ENCODE measurements at places on chromosomes 5 and 9.
A peak's percentile ranks its signal among the peaks of the same experiment; 100 is the strongest.

DNA sequence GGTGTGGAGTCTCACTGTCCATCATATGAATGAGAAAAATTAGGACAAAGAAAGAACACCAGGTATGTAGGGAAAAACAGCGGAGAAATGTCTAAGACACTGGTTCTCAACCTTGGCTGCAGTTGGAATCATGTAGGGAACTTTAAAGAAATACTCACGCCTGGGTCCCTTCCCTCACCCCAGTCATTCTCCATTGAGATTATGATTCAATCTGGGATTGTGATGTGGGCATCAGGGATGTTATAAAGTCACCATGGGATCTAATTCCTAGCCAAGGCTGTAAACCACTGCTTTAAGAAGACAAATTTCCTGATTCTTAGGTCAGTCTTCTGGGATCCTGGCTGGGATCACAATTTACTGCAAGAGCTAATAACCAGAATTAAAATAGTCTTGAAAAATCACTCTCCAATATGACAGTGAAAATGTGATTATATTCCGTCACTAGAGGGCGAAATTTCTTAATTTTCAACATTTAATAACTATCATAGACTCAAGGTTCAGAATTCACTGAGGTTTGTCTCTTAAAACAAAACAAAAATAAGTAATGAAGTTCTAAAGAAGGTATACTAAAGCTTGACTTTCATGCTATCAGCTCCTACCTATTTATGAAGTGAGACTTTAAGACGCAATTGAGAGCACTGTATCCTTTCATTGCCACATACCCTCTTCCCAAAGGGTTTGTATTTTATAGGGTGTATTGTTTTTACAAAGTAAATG lies 60.5 kb downstream of the GLDC start:
- DNase-seq, result peak; percentile 40

DNA sequence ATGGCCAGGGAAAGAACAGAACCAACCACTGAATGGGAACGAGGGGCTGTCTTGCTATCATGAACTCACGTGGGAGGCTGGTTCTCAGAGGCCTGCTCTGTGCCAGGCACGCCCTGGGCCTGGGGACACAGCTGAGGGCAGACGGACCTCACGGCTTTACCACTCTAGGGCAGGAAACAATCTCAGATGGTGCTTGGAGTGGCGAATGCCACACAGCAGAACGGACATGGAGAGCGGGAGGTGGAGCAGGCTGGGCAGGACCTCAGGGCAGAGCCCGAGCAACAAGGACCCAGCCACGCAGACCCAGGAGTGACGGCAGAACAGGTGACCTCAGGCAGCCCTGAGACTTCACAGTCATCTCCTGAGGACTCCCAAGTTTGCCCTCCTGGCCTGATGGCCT lies 8.7 kb downstream of the TOR1A start:
- DNase-seq, result no peak

DNA sequence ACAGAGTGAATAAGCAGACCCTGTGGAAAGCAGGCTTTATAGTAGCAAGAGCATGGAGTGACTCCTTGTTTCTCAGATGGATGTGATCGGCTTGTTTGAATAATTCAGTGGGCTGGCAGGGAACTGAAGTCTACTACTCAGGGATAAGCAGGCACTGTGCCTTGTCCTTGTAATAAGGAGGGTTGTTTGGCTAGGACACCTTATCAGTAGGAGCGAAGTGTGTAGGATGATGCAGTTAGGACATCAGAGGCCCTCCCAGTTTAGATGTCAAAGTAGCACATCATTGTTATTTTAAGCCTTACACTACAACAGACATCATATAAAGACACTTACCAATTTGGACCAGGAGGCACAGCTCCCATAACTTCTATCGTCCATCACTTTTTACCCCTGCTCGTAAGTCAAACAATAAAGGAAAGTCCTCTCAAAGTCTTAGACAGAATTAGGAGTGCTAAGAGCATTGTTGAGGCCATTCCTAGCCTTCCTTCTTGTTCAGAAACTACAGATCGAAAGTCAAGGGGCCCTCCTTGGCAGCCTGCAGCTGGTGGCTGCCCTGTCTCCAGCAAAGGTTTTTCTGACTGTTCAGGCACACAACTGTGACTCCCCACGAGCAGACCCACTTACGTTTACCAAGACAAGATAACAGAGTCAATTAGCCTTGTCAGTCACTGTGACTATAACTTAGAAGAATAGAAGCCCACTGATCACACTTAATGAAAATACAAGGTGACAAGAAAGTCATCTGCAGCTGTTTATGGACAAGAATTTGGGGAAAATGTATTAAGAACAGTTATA lies 218.6 kb downstream of the SNX18 start:
- DNase-seq, result no peak

- no peak for DNase-seq
These were observed 162.1 kb downstream of the TENT4A start for GRCh38 chr5:6875376-6875775.

GRCh38 chr9:91833878-91834255 lies 116.2 kb downstream of the ROR2 start:
- no peak for DNase-seq

- no peak for DNase-seq
These were observed 77.3 kb upstream of the TBCA start for GRCh38 chr5:77853353-77853907.

DNA sequence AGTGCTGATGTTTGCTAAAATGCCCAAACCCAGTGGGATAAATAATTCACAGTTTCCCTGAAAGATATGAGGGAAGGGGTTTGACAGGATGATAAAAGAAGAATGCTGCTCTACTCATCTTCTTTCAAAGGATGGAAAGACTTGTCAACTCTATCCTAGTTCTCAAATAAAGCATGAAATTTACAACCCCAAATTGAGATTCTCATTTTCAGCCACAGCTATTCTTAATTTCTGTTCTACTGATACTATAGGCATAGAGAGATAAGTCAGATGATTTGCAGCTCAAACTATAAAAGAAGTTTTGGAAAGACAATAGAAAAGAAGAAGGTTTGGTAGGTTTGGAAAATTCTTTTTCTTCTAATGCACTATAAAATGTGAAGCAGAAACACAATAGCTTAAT lies 542.6 kb downstream of the CSNK1G3 start:
- DNase-seq, result no peak

- DNase-seq, result no peak
These were observed 6.0 kb downstream of the CDX1 start for GRCh38 chr5:150172556-150172955.

DNA sequence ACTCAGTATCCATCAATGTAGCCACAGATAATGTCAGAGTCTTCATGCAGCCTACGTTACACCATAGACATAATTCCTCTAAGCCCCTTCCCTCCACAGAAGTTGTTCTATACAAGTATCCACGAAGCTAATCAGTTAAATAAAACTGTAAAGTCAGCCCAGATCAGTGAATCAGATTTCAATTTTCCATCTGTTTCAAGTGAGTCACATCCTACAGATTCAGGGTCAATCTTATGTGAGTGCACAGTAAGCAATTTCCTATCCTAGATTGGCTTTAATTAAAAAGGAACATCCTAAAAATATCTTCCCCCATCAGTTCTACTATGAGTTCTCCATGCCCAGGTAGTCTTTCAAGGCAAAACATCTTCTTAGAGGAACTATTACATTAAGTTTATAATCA lies 402.5 kb downstream of the EFNA5 start:
- DNase-seq, result peak; percentile 27

GRCh38 chr5:169521366-169521983 lies 62.1 kb upstream of the SPDL1 start:
- no peak for DNase-seq

DNA sequence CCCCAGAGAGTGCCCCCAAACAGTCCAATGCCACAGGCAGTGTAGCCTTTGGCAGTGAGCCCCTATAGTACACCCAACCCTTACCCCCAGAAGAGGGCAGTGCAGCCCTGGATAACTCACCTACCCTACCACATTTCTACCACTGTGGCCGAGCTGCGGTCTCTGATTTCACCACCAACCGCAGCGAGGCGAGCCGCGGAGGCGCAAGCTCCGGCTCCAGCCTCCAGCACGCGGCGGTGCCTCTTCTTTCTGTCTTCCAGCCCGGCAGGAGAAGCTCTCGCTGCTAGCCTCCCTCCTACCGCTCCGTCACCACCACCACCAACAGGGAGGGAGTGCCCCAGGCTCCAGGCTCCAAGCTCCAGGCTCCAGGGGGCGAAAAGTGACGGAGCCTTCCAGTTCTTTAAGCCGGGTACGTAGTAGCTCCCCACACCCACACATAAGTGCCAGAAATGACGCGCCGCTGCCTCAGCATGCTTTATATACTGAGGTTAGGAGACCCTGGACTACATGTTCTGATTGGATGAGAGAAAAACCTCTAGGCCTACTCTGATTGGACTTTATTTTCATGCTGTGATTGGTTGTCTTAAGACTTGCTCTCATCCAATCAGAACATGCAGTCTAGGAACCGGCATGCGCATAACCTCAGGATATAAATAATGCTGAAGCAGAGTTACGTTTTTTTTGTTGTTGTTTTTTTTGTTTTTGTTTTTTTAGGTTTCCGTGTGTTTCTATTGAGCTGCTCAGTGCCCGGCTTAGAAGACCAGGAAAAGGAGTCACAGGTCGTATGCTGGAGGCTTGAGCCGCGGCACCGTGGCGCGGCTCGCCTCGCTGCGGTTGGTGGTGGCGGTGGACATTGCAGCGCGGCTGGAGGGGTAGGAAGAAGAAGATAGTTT lies at the start of gene PCAT7:
PCAT7 (plus strand) TSS at position 645 of the 893 bp plus-strand sequence.
- no peak for DNase-seq

DNA sequence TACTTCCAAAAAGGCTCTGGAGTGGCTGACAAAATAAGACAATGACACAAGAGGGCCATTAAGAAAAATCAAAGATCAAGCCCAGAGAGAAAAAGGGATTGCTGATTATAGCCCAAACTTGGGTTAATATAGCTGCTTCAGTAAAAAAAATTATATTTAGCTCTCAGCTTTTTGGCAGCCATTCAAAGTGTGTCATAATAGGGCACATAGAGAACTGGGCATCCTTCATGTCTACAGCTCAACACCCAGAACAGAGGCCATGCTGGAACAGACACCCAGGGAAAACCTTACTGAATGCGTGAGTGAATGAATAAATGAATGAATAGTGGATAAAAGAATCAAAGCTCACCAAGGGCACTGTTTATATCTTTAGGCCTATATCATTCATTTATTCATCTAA lies 110.1 kb downstream of the SLIT3 start:
- no peak for DNase-seq

DNA sequence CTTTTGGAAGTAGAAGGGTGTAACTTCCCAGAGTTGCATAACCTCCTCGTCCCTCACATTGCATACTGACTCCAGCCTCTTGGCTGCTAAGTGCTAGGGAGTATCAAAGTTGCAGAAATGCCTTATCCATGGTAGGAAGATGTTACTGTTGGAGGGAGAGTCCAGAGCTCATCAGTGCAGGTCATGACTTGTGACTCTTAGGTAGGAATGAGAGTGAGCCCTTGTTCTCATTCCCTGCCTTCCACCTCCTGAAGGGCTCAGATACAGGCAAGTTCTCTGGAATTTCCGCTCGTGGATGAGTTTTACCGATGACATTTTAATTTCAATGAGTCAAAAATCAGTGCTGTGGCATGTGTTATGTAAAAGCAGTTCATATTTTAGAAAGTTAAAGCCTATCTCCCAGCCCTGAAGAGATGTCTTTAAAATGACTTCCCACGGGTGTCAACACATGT lies 17.0 kb downstream of the IRX1 start:
- no peak for DNase-seq

GRCh38 chr9:120865176-120865575 lies 11.8 kb downstream of the PHF19 start:
- no peak for DNase-seq

- no peak for DNase-seq
These were observed 41.5 kb upstream of the ANKH start for GRCh38 chr5:14913096-14913495.

GRCh38 chr5:172712610-172713009 lies 58.4 kb downstream of the DUSP1 start:
- DNase-seq, result no peak

- no peak for DNase-seq
These were observed 16.4 kb downstream of the RETREG1 start for GRCh38 chr5:16600397-16600796.

DNA sequence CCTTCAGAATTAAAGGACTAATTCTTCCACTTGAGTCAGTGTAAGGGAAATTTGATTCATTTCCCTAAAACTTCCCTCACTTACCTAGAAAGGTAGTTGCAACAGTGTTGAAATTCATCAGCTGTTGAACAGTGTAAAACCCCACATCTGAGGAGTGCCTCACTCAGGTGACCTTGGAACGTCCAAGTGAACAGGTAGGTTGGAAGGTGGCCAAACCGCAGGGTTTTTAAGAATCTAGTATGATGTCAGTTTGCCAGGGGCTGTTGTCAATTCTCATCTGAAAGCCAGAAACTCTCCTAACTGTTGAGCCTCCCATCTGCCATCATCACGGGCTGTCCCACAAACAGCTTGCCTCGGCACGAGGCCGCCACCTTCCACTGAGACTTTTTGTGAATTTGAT lies 105.7 kb downstream of the TMEM174 start:
- no peak for DNase-seq

- no peak for DNase-seq
These were observed 547.3 kb upstream of the ZNF608 start for GRCh38 chr5:125293726-125294125.

- DNase-seq, result peak; percentile 24
These were observed 144.7 kb downstream of the TRPM6 start for GRCh38 chr9:74742792-74743730.

- DNase-seq, result no peak
These were observed 30.3 kb downstream of the SARDH start for GRCh38 chr9:133707763-133708245.

GRCh38 chr5:107518190-107518589 lies 152.5 kb downstream of the EFNA5 start:
- no peak for DNase-seq

Measured in IMR-90 (cell line).